Activated T-helper 1 cell treated with Interleukin-2 at 50 U/mL for 16 hours (primary cell): ENCODE measurements at places on chromosomes 11 and 22.

DNA sequence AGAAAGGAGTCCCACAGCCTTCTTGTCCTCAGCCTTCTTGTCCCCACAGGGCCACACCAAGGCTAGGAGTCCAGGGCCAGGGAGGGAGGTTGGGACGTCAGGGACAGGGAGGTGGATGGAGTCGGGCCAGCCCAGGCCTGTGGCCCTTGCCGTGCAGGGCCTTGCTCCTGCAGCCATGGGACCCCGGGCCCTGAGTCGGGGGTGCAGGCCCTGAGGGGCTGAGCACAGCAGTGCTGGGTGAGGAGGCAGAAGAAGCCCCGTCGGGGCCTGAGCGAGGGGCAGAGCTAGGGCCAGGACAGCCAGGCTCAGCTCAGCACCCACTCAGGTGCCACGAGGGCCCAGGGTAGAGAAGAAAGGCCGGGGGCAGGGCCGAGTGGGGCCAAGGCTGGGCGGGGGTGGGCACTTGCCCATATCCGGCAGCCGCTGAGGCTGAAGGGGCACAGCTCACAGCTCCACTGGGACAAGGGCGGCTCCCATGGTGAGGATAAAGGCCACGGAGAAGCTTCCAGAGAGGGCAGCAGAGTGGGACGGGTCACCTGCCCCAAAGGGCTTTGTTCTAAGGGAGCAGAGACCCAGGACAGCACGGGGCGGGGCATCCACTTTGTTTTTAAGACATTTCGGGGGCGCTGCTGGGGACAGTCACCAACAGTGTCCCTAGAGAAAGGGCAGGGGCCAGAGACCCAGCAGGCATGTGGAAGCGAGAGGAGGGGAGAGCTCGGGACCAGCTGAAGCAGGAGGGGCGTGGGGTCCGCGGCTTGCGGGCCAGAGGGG is 3.6 kb downstream of the MLC1 start:
- DNase-seq: no peak

DNA sequence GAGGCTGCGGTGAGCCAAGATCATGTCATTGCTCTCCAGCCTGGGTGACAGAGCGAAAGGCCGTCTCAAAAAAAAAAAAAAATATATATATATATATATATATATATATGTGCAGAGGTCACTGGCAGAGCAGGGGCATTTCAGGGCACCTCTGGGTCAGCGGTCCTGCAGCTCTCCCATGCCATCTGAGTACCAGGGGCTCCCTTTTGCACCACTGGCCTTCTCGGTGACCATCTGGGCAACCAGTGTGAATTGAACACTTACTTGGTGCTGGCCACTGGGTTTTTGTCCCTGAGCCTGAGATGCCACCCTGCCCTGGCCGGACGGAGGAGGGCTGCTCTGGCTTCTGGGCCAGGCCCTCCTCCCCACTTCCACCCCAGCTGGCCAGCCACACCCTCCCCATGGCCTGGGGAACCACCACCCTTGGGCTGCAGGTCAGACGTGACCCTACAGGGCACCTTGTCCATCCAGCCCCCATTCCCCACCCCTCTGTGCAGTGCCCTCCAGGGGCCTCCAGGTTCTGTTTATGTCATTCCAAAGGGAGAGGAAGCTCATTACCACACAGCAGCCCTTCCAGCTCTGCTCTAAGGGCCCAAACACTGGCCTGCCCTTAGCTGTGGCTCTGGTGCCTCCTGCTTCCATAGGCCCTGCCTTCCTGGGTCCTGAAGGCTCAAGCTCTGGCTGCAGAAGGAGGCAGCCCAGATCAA is 10.3 kb downstream of the MAPK8IP1 start:
- no peak for DNase-seq

DNA sequence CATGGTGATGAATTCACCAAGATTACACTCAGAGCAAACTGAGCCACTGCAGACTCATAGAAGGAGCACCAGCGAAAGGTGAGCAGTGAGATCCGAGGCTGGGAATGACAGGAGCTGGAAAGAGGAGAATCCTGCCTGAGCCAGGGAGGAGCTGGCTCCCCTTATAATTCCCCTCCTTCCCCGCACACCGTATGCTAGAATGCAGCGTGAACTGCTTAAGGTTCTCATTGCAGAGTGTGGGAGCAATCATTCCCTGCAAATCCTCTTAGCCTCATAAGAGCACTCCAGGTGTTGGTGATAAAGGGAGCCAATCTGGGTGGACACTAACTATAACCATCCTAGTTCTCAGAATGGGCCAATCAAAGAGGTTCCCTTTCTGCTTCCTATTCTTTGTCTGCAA is 127.6 kb upstream of the TEAD1 start:
- DNase-seq: no peak

DNA sequence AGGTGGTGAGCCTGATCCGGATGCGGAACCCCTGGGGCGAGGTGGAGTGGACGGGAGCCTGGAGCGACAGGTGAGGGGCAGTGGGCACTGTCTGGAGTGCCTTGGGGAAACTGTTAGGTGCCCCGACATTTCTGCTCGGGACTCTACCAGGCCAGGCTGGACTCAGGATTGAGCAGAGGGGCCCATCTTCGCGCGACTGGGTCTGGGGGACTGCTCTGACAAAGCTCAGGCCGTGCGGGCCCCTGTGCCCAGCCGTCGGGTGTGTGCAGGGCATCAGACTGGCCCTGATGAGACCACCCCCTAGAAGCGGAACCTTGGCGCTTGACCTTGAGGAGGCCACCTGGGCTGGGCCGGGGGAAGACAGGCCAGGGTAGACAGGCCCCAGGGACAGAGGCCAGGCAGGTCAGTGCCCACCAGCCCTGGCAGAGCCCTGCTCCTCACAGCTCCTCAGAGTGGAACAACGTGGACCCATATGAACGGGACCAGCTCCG is 6.3 kb downstream of the CAPN1 start:
- DNase-seq: no peak

DNA sequence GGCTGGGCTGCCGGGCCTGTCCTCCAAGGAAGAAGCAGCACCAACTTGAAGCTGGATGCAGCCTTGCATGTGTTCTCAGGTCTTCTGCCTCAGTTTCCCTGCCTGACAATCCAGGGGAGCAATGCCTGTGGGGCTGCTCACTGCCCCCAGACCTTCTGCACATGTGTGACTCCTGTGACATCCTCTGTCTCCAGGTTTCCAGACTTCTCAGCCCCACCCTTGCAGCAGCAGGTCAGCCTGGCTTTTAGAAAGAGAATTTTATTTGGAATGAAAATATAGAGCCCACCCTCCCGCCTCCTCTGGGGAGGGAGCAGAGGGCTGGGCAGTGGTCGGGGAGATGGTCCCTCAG is 301 bp upstream of the PTPRCAP start:
- DNase-seq: no peak

DNA sequence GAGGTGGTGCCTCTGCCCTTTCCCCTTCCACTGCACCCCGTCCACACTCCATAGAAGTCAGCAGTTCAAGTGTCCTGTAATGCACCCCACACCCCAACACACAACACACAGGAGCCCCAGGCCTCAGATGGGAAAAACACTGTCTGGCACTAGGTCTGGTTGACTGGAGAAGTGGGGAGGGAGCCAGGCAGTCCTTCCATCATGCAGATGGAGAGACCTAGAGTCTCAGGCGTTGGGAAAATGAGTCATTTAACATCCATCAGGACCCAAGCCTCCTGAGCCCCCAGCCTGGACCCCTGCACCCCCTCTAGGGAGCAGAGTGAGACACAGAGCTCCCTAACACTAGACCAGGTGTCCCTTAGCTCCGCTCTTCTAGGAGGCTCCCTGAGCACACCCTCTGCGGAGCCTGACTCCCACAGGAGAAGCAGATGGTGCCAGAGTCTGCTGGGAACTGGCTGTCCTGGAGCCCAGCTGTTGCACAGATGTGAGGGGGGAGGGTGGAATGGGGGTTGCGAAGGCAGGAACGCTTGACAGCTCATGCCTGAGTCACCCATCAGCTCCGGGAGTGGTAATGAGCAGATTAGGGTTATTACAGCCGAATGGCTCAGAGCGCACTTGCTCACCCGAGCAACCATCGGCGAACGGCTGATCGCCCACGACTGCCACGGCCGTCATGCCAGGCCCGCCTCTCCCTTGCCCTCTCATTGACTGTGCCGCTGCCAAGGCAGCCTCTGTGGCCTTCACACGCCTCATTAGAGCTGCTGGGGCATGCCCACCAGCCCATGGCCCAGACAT is 22.1 kb upstream of the SYT7 start:
- DNase-seq: no peak

DNA sequence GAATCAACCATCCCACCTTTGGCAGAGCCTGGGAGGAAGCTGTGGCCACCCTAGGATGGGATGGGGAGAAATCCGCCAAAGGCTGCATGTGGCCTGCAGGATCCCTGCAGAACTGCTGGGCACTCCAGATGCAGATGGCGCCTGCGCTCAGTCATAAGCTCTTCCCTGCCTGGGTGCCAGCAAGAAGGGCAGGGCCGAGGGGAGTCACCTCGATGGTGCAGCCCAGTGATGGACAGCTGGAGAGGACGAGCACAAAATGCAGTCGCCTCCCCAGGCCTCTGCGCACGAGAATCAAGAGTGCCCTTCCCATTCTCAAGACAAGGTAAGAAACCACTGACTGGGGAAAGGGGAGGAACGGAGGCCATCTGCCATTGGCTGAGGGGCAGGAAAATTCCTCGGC is 693.6 kb downstream of the TBC1D22A start:
- DNase-seq: no peak
